Kidney (tissue), 22 donors: ENCODE measurements at places on chromosomes 16 and 17. TPM values are rescaled to one million over a fixed set of nuclear protein-coding genes. Genes with fewer than 3 reads are reported as not detected.

KCNG4 gene
- total RNA-seq, result not detected

DNA sequence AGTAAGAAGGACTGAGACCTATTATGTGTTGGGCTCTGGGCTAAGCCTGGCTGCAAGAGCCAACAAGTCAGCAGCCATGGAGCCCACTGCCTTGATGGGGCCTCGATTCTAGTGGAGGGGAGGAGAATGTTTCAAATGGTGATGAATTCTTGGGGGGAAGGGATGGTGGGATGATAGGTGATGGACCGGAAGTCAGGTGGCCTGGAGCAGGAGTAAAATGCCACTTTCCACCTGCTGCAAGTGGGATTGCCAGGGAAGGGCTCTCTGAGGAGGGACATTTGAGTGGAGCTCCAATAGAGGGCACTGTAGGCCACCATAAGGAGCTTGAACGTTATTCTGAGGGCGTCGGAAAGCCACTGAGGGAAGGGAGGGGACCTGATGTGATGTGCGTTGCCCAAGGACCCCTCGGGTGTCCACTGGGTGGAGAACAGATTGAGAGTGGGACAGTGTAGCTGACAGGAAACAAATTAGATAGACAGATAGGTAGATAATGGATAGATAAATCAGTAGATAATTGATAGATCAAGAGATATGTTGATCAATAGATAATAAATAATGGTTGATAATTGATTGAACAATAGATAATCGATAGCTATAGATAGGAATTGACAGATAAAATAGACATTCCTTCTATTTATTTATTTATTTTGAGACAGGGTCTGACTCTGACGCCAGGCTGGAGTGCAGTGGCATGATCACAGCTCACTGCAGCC lies 18.2 kb upstream of the NXPH3 start:
- DNase-seq, result peak; percentile 67

GRCh38 chr17:66711881-66712321 lies 123.0 kb upstream of the CACNG5 start:
- no peak for DNase-seq

DNA sequence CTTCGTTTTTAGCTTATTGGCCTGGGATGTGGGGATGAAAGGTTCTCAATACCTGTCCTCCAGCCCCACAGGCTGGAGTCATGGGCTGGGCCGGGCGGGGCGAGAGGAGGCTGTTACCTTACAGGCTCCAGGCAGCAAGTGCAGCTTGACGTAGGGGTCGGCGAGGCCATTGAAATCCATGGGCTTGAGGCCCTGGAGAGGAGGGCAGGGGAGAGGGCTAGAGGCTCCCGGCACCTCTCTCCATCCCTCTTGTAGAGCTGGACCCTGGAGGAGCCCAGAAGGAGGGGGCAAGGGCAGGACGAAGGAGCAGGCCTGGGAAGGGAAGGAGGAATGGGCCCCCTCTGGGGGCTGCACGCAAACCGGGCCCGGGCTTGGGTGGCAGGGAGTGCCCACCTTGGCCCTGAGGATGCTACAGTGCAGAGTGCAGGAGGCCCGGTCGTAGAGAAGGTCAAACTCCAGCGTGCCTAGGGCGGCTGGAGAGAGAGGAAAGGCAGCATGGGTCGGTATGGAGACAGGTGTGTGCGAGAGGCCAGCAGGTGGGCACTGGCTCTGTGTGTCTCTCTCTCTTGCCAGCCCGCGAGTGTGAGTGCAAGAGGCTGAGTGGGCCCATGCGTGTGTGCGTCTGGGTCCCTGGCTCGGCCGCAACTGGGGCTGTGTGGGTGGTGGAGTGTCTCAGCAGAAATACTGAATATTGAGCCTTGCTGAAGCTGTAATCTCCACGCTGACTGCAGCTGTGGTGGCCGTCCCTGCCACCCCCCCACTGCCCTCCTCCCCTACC lies 1.6 kb downstream of the DOC2A start:
- DNase-seq, result peak; percentile 70

DNA sequence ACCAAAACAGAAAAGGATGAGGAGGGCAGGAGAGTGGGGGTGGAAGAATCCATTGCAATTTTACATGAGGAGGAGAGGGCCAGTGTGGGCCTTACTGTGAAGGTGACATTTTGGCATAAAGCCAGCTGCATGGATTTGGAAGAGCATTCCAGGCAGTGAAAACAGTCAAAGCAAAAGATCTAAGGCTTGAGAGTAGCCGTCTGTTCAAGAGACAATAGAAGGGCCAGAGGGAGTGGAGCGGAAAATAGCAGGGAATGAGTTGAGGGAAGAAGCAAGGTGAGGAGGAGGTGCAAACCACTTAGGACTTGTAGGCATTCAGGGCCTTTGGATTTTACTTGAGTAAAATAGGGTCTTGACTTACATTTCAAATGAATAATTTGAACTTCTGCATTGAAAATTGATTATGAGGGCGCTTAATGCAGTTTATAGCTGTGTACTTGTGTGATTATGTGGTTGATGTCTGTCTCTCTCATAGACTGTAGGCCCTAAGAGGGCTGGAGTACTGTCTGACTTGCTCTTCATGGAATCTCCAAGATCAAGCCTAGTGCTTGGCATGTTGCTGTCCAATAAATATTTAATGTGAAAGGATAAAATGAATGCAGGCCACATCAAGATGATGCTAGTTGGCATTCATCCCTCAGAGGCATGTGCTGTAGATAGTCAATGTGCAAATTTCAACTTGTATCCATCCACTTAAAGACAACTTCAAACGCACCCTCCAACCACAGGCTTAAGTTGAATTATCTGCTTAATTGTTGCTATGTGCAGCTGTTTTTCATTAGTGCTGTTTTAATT lies 772.1 kb upstream of the RBFOX1 start:
- no peak for DNase-seq

DNA sequence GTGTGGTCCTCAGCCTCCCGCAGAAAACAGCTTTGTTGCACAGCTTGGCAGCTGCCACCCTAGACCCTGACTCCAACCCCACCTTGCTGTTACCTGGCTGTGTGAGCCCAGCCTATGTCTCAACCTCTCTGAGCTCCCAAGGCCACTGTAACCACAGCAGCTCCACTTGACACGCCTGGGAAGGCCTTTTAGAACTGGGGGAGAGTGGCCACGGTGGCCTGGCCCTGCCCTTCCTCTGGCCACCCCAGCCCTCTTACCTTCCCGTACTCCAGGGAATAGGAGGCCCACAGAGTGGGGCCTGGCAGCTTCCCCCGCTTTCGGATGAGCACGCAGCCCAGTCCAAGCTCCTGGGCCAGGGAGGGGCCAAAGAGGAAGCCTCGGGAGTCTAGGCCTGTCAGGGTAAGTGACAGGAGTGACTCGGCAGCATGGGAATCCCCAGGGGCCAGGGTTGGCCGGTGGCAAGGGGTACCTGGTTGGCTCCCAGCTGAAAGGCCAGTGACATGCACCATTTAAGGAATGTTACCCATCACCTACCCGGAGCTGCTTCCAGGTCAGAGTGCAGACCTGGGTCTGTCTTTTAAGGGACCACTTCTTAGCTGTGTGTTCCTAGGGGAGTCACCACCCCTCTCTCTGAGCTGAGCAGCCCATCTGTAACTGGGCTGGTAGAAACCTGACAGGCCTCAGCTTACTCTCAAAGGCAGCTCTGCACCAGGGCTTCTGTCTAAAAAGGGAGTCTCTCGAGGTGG lies 1.4 kb downstream of the APRT start:
- DNase-seq, result no peak

DNA sequence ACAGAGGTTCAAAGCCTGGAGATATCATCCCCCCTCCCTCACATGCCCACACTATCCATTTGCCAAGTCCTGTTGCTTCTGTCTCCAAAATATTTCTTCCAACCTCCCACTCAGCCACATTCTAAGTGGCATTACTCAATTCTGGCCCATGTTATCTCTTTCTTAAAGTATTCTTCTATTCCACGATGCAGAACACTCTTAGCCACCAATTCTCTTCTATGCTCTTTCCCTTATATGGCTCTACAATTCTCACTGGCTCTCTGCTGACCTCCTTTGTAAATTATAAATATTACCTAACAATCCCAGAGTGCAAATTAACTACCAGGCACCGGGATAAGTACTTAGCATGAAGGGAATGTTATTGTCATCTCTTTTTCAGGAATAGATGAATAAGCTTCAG lies 82.4 kb downstream of the KCNJ2 start:
- DNase-seq, result no peak
